ENCODE measurements at places on chromosomes 6 and 20.

DNA sequence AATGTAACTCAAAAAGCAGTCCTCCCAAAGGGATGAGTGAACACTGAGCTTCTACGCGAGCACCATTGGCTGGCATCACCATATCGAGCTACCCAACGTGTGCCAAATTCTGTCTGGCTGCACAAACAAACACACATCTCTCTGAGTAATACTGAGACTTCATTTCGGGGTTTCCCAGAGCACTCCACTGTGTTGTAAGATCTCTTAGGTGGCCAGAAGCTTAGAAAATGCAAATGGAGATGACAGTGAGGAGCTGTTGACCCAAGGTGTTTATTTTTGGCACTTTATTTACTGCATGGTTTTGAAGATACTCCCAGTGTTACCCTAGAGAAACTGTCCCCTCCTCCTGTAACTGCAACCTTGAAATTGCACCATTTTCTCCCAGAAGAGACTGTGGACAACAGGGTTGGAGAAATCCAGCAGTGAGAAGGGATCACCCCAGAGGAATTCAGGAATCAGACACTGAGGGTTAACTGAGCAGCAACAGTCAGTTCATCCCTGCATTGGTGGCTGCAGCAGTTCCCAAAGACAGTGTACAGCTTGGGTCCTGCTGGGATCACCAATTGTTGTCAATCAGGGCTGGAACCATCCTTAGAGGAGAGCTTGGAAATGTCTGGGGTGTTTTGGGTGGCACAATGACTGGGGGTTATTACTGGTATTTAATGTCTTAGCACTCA is 1.0 kb upstream of the RIPOR2 start:
- no peak for DNase-seq

DNA sequence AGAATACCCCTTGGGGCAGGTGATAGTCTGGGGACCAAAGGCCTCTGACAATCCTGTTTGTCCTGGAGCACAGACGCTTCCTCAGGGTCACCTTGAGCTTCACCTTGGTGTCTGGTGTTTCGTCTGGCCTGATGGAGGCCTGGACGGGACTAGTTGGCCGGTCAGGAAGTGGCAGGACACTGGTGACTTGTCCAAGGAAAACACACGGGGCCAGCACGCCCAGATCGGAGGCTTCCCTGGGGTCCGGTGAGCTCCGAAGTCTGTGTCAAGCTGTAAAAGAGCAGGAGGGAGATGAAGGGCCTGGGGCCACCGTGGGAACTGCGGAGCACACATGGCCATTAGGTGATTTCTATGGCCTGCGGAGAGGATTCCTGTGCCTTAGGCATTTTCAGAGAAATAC is 67.9 kb downstream of the SMOC2 start:
- no peak for DNase-seq

DNA sequence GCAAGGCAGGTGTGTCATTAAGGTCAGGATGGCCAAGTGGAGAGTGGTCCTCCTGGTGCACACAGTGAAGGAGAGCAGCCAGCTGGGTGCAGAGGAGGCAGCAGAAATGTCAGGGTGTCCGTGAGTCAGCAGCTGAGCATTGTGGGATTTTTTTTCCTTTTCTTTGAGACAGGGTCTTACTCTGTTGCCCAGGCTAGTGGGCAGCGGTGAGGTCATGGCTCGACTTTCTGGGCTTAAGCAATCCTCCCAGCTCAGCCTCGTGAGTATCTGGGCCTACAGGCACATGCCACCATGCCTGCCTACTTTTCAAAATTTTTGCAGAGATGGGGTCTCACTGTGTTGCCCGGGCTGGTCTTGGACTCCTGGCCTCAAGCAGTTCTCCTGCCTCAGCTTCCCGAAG is 16.0 kb downstream of the ARID1B start:
- no peak for DNase-seq

- no peak for DNase-seq
These were observed 769.9 kb downstream of the QKI start for GRCh38 chr6:164184410-164184809.

- DNase-seq, result no peak
These were observed 41.9 kb downstream of the PLEKHG1 start for GRCh38 chr6:150641398-150642139.

- DNase-seq, result no peak
These were observed 123.0 kb upstream of the ENPP5 start for GRCh38 chr6:46293641-46294316.

DNA sequence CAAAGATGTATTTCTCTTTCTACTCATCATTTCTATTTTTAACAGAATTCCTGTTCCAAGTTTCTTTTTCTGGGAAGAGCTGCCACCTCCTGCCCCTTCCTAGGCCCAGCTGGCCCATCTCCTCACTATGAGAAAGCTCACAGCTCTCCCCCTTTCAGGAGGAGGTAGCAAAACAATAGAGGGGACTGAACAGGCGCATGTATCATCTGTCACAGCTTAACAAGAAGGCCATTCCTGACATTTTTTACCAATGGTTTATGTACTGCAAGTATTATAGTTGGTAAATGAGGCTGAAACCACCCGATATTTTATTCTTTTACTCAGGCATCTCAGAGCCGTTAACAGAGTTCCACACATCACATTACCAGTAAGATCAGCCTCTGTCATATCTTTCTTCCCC is 103.7 kb upstream of the MTHFD1L start:
- no peak for DNase-seq

GRCh38 chr6:116461932-116462885 is 1.0 kb downstream of the CALHM6 start:
- peak; percentile 64 for DNase-seq

GRCh38 chr6:87583822-87584221 is 6.0 kb downstream of the RARS2 start:
- DNase-seq, result no peak

GRCh38 chr6:40038626-40039025 is 104.4 kb upstream of the MOCS1 start:
- DNase-seq, result no peak

DNA sequence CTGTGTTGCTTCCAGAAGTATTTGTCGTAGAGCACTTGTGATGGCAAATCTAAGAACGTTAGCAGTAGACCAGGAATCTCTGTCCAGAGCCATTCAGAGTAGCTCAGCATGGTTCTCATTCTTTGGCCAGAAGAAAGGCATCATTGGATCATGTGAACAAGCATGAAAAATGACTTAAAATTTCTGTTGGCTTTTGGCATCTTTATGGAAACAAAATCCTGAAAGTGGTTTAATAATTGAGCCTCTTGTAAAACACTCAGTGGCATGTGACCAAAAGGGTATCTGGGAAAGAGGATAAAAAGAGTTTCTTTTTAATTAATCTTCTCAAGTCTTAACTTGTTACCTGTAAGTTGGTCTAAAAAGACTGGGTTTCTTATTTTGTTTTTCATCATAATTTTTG is 55.2 kb downstream of the PTPN1 start:
- DNase-seq, result no peak

DNA sequence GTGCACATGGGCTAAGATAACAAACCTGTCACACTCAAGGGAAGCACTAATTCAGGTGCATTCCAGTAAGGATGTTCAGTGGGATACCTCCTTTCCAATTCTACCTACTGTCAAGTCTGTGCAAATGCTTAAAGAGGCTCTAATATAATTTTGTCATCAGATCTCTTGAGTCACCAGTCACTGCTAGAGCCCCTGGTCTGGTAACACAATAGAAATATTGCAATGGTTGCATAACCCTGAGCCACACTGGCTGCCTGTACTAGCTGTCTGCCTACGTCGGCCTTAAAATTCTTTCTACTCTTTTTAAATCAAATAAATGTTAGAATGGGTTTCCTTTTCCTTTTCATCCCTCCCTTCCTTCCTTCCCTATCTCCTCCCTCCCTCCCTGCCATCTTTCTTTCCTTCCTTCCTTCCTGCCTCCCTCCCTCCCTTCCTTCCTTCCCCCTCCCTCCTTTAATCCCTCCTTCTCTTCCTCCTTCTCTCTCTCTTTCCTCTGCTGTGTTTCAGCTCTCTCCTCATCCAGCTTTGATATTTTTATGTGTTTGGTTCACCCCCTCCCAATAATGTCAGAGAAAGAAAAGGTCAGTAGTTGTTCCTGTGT is 28.1 kb upstream of the OLIG3 start:
- peak; percentile 18 for DNase-seq

DNA sequence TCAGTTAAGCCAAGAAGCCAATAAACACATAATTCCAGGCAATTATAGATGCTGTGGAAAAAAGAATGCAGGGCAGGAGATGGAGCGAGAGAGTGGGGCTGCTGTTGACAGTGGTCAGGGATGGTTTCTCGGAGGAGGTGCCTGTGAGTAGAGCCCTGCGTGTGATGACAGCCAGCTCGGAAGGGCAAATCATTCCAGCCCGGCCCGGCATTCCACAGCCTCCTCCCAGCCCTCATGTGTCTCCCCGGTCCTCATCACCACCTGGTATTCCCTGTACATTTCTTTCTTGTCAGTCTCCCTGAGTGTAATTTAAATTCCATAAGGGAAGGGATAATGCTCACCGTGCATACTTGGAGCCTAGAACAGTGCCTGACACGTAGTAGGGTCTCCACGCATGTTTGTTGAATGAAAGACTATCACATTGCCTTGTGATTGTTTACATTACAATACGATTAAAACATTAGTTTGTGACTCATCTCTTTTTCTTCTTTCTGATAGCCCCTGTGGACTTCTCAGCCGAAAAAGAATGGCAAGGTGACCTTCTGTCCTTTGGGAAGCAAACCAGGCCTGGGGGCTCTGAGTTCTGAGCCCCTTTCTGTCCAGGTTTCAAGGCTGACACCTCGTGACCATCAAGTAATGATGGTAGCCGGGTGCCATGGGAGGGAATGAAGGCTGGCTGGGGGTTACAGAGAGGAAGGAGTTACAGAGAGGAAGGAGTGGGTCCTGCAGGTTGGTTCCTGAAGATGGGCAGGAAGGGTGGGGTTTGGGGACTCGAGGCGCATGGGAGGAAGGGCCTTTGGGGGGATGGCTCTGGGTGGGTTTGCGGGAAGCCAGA is 379.5 kb upstream of the SULF2 start:
- DNase-seq, result no peak

- DNase-seq, result no peak
These were observed 6.2 kb downstream of the TMEM200A start for GRCh38 chr6:130371921-130372420.

- DNase-seq, result peak; percentile 69
These were observed 61.1 kb upstream of the SNAP25 start for GRCh38 chr20:10157549-10157948.

GRCh38 chr6:36745836-36746235 is 48.2 kb downstream of the RAB44 start:
- DNase-seq, result no peak

DNA sequence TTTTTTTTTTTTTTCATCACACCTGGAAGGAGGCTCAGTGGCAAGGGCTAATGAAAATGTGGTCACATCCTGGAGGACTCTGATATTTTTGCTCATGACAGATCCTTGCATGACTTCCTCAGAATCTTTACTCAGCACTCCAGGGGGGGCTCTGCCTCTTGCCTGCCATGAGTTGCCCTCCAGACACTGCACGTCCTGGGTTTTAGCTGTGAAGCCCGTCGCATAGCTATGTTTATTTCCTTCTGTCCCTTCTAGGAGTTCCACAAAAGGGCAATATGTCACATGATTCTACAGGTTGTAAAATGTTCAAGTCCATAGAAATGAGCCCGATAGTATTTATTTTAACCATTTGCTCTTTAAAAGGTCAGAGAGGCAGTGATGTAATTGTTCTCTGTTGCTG is 18.2 kb downstream of the MAS1 start:
- DNase-seq, result no peak

GRCh38 chr6:169452117-169452868 is 198.6 kb upstream of the THBS2 start:
- no peak for DNase-seq

DNA sequence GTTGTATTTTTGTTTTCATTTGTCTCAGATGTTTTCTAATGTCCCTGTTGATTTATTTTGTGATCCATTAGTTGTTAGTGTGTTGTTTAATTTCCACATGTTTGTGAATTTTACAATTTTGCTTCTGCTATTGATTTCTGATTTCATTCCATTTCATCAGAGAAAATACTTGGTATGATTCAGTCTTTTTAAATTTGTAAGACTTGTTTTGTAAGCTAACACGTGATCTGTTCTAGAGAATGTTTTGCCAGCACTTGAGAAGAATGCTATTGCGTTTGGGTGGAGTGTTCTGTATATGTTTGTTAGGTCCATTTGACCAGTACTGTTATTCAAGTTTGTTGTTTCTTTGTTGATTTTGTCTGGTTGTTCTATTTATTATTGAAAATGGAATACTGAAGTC is 53.9 kb downstream of the KIZ start:
- DNase-seq, result no peak

DNA sequence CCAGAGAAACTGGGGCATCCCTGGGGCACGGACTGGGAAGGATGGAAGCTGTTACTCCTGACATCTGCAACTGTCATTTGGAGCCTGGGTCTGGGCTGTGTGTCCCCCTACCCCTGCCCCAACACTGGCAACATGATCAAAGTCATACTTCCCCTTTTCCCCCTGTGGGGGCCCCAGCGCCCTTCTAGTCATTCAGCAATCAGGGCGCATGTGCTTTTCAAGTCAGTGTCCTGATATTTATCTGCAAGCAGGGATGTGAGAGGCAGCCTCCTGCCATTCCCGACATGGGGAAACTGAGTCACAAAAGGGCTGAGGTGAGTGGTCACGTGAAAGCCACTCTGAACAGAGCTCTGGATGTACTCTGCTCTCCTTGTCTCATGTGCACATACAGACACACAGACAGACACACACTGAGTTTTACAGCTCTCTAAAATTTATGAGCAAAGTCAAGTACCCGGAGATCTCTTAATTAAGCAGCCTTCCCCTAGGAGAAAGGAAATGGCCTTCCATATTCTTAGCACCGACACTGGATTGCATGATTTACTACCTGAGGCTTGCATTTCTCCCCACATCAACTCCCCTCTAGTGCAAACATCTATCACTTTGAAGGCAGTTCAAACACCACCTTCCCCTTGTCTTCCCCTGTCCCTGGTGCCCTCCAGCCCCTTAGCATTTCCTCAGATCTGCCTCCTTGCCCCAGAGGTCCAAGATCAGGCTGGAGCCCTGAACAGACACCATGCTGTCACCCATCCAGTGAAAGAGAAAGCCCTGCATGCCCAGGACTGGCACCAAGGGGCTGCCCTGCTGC is 170.7 kb downstream of the CDC5L start:
- DNase-seq, result no peak

DNA sequence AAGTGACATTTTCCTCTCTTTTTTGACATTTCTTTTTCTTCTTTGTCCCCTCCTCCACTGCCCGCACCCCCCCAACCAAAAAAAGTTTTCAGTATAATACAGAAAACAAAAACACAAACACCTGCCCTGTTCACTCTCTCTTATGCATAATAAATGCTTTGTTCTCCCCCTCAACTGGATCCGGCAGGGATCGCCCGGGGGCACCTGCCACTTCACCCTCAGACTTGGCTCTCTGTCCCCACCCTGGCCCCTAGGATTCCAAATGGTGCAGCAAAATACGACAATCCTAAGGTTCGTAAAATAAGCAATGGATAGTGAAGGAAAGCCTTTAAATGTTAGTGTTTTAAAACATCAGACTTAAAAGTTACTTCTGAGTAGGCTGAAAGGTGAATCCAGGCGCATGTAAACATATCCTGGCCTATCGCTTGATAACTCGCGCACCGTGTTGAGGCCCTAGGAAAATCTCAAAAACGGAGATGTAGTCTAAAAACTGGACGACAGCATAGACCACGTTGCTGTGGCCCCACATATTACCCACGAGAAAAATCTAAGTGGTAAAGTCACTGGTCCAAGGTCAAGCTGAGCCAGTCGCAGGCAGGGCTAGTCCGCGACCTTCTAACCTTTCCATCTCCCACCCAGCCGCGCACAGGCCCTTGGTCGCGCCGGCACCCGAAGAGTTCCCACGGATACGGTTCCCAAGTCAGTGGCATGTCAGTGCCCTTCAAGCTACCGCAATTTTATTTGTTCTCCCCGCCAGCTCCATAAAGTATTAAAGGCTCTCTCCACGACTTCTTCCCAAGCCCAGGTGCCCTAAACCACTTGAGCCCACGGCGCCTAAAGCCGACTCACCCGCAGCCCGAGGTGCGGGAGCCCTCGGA is 130.8 kb downstream of the OGFRL1 start:
- DNase-seq, result peak; percentile 45

GRCh38 chr6:34059136-34059731 is 86.7 kb downstream of the GRM4 start:
- no peak for DNase-seq

Measured in brain (organoid and tissue), 16 donors.